ENCODE measurements at places on chromosomes 6 and 20.
A peak's percentile ranks its signal among the peaks of the same experiment; 100 is the strongest.

- DNase-seq, result no peak
Measured at GRCh38 chr6:110196874-110197273, 16.6 kb downstream of the CDC40 start.

GRCh38 chr6:38552121-38552520 is 87.6 kb downstream of the BTBD9 start:
- DNase-seq, result peak; percentile 41

DNA sequence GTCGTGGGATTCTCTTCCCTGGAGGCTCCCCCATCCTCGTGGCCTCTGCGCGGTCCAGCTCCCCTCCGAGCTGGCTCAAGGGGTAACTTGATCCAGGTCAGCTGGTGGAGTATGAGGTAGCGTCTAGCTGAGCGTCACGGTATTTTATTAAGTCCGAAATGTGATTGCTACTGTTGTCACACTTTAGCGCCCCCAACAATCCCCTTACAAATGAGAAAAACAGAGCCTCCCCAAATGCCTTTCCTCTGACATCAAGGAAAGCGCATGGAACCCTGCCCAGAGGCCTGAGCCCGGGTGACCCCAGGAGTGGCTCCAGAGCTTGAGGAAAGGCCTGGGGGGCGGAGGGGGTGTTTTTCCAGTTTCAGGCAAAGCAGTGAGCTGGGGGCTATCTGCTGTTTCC is 192.4 kb downstream of the ZMYND8 start:
- DNase-seq, result no peak

DNA sequence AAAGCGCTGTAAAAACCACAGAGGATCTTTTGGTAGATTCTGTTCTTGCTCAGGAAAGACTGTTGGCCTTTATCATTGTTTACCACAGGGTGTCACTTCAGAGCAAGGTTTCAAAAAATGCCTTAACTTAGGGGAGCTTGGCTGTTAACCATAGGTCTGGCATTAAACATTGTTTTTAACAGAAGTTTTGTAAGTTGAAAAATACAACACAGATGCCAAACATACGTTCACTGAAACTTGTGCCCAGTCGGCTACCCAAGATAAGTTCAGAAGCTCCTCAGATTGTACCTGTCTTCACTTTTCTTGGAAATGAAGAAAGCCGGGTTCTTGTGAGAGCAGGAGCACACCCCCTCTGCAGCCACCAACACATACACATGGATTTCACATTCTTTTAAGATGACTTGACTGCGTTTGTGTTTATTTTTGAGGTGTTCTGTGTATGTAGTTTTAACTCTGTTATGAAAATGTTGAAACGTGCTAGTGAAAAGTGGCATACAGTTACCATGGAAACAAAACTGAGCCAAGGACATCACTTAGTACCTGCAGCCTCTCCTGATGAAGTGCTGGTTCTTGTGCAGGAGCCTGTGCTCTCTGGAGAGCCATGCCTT is 64.9 kb downstream of the SYCP2L start:
- DNase-seq, result peak; percentile 39

- no peak for DNase-seq
Measured at GRCh38 chr6:127582777-127583462, 5.9 kb downstream of the C6orf58 start.

DNA sequence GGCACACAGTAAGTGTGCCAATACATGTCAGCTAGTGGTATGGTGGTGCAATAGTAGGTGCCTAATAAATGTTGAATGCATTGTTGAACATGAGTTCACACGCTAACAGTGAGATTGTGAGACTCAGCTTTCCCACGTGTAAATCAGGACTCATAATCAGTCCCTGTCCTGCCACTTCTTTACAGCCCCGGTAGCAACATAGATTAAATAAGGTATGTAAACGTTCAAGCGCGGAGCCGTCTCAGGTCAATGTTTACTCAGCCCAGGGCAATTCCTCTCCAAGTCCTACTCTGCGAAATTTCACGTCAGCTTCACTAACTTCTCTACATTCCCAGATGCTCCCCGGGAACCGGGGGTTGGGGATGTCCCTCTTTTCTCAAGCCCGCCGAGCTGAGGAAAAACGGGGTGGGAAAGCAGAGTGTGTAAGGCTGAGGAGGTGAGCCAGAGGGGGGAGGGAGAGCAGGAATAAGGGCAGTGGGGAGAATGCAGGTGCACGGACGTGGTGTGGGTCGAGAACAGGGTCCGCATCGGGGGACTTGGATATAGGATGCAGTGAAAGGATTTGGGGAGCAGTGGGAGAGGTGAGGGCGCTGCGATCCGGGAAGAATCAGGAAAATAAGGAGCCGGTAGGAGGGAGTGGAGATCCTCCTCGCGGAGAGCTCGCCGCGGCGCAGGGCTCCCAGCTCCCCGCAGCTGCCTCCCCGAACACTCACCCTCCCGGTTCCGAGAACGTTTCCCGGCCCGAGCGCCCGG is 544 bp upstream of the TP53INP2 start:
- DNase-seq, result peak; percentile 17

Measured in hematopoietic multipotent progenitor cell treated with erythropoietin and hydrocortisone succinate and interleukin-3 and kit ligand, for 8 days (in vitro differentiated cells).